ENCODE measurements at places on chromosomes 4 and X.

- no peak for DNase-seq
These were observed 239.2 kb downstream of the ARHGAP10 start for GRCh38 chr4:147971116-147971515.

GRCh38 chr4:75889537-75890199 is 12.6 kb downstream of the PPEF2 start:
- no peak for DNase-seq

GRCh38 chr4:153465140-153465539 is 1.0 kb upstream of the TMEM131L start:
- DNase-seq, result no peak

- no peak for DNase-seq
These were observed 25.6 kb upstream of the CORIN start for GRCh38 chr4:47863486-47863885.

DNA sequence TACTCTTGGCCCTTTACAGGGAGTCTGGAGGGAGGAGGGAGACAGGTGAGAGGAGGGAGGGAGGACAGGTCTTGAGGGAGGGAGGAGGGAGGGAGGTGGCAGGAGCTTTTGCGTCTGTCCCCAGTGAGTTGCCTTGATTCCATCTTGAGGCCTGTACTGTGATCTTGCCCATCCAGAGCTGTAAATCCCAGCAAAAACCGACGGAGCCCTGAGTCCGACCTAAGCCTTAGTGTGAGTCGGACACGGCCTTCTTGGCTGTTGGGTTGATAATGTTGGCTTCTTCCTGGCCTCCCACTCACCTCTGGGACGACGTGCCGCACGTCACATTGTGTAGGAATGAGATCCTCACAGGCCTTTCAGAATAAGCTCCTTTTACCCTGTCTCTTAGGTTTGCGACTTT is 72.5 kb downstream of the RGS12 start:
- no peak for DNase-seq

GRCh38 chr4:40421839-40422708 is 86.9 kb downstream of the CHRNA9 start:
- no peak for DNase-seq

DNA sequence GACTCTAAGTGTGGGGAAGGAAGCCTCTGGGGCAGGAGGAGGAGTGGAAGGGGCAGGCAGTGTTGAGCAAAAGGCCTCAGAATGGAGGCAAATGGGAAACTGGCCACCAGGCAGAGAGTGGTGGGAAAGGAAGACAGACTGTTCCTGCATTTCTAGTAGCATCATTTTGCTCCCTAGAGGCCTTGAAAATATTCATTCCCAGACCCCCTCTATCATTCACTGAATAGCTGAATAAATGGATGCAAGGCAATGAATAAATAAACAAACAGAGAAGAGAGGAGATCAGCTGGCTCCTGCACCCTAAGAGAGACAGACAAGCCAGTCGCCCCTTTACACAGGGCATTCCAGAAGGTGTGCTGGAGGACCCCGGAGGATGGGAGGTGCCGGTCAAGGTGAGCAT is 511.9 kb downstream of the BCOR start:
- no peak for DNase-seq

DNA sequence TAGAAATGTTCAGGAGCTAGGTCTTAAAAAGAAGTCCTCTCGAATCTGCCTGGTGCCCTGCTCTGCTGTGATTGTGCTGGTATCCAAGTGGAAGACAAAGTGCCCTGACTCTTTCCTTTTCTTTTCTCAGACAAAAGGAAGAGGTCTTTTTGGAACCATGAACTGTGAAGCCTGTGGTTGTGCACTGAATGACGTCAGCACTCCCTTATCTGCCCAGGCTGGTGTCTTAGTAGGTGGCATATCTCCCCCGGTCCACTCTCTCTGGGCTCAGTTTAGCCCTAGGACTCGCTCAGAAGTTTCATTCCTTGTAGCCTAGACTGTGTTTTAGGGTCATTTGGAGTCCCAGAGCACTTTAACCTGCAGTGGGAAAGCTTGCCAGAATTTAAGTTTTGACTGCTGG is 400.3 kb upstream of the CT83 start:
- DNase-seq, result no peak

GRCh38 chrX:100829730-100830129 is 9.5 kb downstream of the CSTF2 start:
- DNase-seq, result no peak

DNA sequence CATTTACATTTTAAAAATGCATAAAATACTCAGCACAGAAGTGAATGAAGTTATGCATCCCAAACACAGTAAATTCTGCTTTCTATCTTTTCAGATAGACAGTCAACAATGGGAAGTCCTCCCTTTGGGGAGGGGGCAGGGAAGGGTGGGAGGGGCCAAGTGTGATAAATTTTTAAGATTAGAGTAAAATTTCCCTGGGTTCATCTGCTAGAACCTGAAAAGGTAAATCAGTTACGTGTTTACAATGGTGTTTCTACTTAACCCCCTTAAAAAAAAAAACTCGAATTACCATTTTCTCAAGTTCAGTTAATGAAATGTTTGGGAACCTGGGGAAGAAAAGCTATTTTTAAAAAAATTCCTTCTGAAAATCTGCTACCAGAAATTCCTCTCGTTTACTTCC is 9.1 kb downstream of the PITX2 start:
- no peak for DNase-seq

GRCh38 chr4:81007417-81007816 is 23.1 kb upstream of the BMP3 start:
- no peak for DNase-seq

DNA sequence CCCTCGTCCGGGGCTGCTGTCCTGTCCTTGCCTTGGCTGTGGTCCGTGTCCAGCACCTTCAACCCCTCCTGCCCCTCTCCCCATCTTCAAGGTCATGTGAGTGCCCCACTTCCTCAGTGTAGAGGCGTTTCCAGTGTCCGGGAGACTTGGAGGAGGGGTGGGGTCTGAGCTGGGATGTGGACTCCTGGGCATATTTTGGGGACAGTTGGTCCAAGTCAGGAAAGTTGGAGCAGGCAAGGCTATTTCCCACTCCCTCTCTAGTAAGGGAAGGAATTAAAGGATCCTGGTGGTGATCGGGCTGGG is 3.0 kb downstream of the PCGF3 start:
- no peak for DNase-seq

DNA sequence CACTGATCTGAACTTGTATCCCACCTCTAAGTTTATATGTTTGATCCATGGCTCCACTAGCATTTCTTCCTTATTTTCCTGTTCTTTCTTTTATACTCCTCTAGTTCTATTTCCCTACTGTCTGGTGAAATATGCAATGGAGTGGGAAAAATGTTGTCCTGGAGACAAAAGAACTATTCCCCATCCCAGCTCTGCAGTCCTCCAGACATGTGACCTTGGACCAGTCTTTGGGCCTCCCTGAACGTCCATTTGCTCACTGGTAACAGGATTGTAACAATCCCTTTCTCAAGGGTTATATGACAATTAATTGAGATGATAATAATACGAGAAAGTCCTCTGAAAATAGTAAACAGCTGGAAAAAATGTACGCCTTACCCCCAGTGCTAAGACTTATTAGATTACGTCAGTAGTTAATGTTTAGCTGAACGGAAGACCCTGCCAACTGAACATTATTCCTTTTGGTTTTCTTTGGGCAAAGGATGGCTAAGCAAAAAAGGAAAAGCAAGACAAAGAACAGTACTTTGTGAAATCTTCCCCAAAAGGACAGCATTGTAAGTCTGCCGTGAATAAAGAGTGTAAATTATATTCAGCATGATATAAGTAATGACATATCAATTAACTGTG is 302.3 kb upstream of the PPARGC1A start:
- no peak for DNase-seq

DNA sequence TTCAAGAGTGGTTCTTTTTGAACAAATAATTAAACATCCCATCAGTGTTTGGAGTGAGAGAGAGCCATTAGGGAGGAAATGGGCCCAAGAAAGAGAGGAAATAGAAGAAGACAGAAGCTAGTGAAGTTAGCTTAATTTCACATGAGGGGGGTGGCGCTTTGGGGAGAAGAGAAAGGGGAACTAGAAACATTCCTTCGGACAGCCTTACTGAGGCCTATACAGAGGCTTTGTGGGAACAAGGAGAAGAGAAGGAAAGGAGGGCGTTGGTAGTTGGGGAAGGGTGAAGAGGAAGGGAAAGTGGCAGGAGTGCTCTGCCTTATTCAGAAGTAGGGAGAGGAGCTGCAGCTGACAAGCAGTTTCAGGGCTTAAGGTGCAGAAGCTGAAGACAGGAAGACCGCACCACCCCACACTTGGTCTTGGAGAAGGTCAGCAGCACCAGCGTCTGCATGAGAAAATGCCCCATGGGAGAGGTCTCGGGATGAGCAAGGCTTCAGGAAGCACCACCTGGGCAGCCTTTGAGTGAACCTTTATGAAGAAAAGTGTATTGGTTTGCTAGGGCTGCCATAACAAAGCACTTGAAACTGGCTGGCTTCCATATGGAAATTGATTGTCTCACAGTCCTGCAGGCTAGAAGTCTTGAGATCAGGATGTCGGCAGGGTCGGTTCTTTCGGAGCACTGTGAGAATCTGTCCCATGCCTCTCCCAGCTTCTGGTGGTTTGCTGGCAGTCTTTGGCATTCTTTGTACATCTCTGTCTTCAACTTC is 85.1 kb downstream of the KIT start:
- DNase-seq, result no peak
